ENCODE measurements at places on chromosomes 13 and 19.

DNA sequence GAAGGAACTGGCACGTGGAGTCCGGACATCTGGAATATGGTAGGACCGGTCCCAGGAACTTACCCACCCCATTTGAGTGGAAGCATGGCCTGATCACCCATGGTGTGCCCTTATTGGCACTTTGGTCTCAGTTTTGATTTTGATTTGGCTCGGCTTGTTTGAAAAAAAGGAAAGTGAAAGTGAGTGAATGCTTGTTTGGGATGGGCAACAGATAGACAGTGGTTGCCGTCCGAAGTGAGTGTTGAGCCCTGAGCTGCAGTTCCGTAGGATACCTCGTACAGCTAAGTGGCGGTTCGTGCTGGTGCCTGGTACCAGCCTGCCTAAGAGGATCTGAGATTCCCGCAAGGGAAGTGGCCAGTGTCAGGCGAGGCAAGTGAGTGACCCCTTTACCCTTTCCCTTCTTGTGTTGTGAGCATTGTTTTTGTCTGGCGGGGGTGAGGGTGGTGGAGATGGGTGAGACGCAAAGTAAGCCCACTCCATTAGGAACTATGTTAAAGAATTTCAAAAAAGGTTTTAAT is 605.8 kb downstream of the UQCRFS1 start:
- DNase-seq, result no peak

DNA sequence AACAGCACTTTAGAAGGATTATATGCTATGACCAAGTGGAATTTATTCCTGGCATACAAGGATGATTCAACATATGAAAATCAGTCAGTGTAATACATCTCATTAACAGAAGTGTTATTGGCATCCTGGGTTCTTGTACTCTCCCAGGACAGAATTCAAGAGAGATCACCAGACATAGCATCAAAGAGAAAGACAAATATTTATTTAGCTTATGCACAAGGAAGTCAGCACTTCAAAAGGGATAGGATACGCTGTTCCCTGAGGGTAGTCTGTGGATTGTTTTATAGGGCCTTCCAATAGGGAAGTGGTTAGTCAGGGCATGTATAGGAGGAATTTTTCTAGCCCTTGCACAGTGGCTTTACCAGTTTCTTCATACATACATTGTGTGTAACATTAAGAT is 1238.0 kb downstream of the PCDH17 start:
- no peak for DNase-seq

GRCh38 chr13:27920677-27921420 is 1.0 kb downstream of the PDX1 start:
- DNase-seq, result peak; percentile 21

DNA sequence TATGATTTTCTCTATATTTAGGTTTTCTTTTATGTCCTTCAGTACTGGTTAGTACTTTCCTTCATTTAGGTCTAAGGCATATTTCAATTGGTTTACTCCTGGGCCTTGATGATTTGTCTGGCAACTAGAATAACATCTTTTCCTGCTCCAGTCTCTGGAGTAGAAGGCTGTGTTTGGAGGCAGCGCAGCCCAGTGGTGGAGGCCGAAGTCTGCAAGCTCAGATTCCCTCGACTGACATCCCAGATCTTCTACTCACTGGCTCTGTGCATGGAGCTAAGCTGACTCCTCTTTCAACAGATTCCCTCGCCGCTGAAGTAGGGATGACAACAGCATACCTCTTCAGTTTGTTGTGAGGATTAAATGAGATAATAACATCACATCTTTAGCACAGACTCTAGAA is 141.0 kb downstream of the RAP2A start:
- peak; percentile 37 for DNase-seq

GRCh38 chr13:40206241-40207000 is 460.0 kb downstream of the FOXO1 start:
- peak; percentile 68 for DNase-seq
